ENCODE measurements at places on chromosomes 1 and 21.

DNA sequence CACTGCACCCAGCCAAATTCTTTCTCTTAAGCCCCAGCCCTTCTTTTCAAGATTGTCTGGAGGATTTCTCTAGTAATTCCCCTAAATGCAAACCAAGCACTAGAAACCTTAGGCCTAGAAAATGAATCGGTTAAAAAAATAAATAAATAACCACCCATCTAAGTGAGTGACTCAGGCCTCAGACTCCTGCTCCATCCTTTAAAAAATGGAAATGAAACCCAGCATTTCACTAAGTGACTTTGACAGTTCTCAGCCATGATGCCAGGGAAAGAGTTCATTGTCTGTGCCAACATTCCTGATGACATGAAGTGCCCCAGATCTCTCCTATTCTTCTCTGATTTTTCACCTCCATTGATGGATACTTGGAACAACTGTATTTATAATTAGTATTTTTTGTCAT lies 415.2 kb upstream of the DAB1 start:
- DNase-seq = no peak

GRCh38 chr1:208691012-208691411 lies 446.8 kb upstream of the PLXNA2 start:
- no peak for DNase-seq

DNA sequence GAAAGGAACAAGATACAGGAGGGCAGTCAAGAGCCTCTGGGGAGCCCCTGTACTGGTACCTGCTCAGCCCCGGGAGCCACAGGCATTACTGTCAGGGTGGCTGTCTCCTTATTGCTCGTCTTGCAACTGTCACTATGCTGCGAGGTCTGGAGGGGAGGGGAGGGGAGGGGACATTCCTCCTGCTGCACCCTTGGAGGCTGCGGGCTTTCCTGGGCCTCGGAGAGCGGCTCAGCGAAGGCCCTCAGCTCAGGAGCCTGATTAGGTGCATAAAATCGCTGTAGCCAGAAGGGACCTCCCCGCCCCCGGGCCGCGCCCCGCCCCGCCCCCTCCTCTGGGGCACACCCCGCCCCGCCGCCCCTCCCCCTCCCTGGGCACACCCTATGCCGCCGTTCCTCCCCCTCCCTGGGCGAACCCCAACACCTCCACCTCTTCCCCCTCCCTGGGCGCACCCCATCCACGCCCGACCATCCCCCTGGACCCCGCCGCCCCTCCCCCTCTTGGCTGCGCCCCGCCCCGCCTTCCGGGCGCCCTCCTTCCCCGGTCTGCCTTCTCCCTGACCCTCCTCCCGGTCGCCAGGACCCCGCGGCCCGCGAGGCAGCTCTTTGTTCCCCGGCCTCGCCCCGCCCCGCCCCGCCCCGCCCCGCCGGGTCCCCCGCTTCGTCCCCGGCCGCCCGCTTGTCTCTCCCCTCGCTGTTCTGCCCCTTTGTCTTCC lies 35.5 kb downstream of the CACHD1 start:
- DNase-seq = peak; percentile 41

- DNase-seq = no peak
These were observed 16.9 kb downstream of the NTMT2 start for GRCh38 chr1:170162459-170163246.

DNA sequence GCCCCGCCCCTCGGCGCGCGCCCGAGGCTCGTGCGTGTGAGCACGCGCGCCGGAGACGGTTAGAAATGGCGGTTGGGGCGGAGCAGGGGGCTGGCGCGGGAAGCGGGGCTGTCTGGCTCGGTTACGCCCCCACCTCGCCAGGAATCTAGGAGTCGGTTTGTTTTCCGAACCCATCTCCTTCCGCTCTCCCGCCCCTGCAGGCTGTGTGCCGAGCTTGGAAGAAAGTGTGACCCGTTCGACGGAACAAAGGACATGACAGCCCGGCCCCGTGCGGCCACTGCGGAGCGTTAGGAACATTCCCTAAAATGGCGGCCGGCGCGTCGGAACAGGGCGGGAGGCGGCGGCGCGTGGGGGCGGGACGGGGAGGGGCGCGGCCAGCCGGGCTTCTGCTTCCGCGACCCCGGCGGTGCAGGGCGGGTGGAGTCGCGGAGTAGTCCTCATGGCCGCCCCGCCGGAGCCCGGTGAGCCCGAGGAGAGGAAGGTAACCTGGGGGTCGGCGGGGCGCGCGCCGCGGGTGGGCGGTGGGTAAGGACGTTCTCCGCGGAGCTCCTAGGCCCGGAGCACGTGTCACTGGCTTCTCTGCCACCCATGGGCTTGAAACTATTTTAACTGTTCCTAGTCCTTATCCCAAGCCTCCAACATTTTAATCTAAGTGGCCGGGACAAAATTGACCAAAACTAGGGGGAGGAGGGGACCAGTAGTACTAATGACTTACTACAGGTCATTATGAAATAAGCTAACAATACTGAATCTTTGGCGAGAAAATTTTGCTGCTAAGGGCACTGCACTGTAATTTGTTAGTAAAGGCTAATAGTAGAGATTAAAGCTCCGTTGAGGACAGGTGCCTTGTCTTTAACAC lies at the start of gene COX20:
COX20 (plus strand) TSS at position 383 of the 859 bp plus-strand sequence; CDS start at position 440, 57 bp downstream.
- DNase-seq = peak; percentile 90

GRCh38 chr1:94428441-94428840 lies 10.3 kb downstream of the ABCD3 start:
- no peak for DNase-seq

- DNase-seq = peak; percentile 73
These were observed 2.0 kb upstream of the TNFSF18 start for GRCh38 chr1:173052681-173053196.

DNA sequence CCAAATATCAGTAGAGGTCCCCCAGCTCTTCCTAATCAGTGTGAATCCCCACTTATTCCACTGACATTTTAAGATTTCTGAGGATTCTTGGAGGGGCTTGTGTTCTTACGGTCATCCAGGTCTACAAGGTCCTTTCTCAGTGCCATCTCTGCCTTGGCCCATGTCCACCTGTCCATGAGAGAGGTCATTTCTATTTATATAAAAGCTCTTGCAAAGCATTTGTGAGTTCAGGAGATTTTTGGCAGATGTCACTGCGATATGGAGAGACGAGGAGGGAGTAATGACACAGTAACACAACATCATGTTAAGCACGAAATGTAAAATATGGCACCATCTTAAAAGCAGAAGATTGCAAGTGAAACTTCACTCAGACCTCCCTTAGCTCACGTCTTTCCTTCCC lies 144.6 kb upstream of the NFIA start:
- no peak for DNase-seq

- peak; percentile 39 for DNase-seq
These were observed at the start of gene LRRC38 for GRCh38 chr1:13513895-13514546. Gene LRRC38 (minus strand): TSS chr1:13514003. CDS start chr1:13513593, 410 bp downstream.

- no peak for DNase-seq
These were observed 841.2 kb upstream of the ADGRL4 start for GRCh38 chr1:79847700-79848099.

- no peak for DNase-seq
These were observed 20.2 kb upstream of the OTUD3 start for GRCh38 chr1:19861842-19862530.

DNA sequence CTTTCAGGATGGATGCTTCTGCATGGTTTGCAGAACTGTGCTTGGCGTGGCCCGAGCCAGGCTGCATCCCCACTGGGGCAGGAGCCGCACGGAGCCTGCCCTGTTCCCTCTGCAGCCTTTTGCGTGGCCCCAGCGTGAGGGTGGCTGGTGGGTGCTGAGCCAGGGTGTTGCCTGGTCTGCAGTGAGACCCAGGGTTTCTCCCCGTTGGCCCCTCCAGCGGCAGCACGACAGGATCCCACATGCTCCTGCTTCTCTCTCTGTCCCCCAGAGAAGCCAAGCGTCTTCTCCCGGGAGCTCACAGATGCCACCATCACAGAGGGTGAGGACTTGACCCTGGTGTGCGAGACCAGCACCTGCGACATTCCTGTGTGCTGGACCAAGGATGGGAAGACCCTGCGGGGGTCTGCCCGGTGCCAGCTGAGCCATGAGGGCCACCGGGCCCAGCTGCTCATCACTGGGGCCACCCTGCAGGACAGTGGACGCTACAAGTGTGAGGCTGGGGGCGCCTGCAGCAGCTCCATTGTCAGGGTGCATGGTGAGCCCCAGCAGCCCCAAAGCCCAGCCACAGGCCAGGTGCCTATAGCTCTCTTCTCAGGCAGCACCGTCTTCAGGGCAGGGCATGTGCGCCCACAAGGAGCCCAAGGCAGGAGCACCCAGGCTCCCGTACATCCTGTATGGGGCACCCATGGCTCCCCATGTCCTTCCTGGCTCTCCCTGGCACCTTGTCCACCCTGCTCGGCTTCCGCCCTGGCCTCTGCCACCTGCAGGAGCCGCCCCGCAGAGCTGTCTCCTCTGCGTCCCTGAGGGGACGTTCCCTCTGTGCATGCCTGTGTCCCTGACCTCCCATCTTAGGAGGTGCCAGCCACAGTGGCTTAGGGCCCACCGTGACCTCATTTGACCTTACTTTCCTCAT lies 78.9 kb downstream of the OBSCN start:
- DNase-seq = no peak

DNA sequence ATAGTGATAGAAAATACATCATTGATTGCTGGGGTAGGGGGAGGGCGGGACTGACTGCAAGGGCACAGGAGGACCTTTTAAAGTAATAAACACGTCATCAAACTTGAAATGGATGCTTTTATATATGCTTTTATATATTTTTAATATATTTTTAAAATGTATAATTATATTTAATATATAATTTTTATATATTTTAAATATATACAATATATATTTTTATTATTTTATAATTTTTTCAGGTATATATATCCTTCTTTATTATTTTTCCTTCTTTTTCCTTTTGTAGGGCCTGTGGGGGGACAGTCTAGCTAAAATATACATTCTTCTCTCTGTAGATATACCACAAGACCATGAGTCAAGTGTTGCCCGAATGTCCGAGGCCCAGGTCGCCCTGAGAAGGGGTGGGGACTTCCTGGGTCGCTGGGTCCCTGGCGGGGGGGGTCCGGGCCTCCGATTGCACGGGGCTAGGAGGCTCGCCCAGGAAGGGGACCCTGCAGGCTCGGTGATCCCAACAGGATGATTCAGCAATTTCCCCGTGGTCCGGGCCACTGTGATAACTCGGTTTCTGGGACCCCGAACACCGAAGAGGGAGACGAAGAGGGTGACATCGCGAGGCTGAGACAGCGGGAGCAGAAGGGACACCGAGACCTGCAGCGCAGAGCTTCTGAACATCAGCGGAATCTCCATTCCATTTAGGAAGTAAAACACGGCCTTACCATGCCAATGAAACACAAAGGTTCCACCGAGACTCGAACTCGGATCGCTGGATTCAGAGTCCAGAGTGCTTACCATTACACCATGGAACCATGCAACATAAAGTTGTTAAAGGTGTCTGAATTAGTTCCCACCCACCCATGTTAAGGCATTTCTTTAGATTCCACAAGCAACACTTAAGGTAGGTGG lies 112.5 kb upstream of the NBPF11 start:
- DNase-seq = no peak

DNA sequence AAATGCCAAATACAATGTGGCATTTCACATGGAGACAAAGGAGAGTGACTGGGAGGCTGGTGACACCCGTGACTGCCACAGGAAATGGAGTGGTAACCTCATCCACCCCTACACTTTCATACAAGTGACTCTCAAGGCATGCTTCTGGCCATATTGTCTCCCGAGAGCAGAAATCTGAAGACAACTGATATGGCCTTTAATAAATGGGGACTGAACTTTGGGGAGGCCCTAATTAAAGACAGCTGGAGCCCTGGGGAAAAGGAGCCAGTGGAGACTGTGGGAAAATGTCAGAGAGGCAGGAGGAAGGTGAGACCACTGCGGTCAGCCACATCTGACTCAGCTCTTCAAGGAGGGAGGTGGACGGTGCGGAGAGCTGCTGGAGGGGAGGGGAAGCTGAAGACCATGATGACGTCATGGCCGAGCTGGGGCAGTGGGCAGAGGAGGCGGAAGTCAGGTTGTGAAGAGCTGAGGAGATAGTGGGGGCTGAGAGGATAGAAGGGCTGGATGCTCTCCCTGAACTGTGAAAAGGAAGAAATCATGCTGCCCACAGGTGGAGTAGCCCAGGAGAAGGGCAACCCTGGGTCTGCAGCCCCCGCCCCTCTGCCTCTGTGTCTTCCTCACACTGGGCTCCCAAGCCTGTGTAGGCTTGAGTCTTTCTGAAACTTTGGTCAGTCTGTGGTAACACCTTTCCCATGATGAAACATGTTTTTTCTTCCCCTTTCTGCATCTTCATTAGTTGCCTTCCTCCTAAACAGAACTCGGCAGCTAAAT lies 14.0 kb upstream of the NCF2 start:
- peak; percentile 86 for DNase-seq

- DNase-seq = no peak
These were observed 145.4 kb downstream of the PLXNA2 start for GRCh38 chr1:208098773-208099172.

DNA sequence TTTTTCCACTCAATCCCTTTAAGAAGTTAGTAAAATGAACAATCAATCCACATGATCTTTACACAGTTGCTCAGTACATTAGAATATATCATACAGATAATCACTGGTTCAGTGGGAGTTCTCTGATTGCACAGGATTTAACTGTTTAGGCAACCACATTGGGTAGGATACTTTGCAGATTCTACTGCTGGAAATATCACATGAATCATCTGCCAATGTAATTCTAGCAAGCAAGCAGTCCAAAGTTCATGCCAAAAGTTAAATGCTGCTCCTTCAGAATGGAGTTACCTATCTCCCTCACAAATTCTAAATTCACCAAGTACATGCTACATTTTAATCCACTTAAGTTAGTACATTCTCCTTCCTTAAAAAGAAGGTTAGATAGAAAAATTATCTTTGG lies 52.4 kb downstream of the NEGR1 start:
- DNase-seq = no peak

- DNase-seq = no peak
These were observed 9.1 kb downstream of the IBA57 start for GRCh38 chr1:228174482-228175315.

DNA sequence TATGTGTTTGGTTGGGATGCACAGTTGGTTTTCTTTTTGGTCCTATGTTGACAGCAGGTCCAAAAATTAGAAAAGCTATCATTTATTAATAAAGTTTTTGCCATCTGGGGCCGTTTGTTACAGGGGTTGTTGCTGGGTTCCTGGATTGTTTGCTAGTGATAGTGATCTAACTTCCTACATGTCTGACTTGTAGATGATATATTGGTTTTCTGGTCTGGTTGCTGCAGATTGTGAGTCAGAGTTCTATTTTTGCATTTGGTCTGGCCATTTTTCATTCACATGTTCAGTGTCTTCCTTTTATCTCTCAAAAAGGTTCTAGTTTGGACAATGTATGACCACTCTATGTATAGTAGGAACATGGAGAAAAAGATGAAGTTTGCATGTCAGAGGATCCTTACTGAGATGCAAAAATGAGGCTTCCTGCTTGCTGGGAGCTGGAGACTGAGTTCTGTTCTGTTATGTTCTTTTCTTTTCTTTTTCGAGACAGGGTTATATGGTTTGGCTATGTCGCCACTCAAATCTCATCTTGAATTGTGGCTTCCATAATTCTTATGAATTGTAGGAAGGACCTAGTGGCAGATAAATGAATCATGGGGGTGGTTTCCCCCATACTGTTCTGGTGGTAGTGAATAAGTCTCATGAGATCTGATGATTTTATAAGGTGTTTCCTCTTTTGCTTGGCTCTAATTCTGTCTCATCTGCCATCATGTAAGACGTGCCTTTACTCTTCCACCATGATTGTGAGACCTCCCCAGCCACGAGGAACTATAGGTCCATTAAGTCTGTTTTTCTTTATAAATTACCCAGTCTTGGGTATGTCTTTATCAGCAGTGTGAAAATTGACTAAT lies 4.2 kb upstream of the NVL start:
- DNase-seq = peak; percentile 75
